Thyroid gland (tissue), 4 donors: ENCODE measurements at places on chromosomes 12 and 14. TPM values are rescaled to one million over a fixed set of nuclear protein-coding genes. Genes with fewer than 3 reads are reported as not detected.
A peak's percentile ranks its signal among the peaks of the same experiment; 100 is the strongest.

Gene KRT5
- not detected for total RNA-seq

Gene OVCH1
- total RNA-seq = 0.29 TPM

Gene LRRC43
- 11.4 TPM for total RNA-seq

Gene TCL1B
- total RNA-seq = not detected

Gene KITLG
- 8.9 TPM for total RNA-seq

Gene PUS1
- total RNA-seq = 10.9 TPM

Gene AQP2
- total RNA-seq = not detected

Gene LTBP2
- total RNA-seq = 162 TPM

Gene FERMT2
- 98.5 TPM for total RNA-seq

Gene RASSF3
- 9.1 TPM for total RNA-seq

Gene CCDC196
- not detected for total RNA-seq

Gene UTP20
- 11.6 TPM for total RNA-seq

Gene SIVA1
- total RNA-seq = 279 TPM

- peak; percentile 65 for DNase-seq
Measured at GRCh38 chr12:89574736-89575208, 48.9 kb upstream of the POC1B start.

GRCh38 chr12:121061831-121062230 lies 22.8 kb upstream of the OASL start:
- no peak for DNase-seq

DNA sequence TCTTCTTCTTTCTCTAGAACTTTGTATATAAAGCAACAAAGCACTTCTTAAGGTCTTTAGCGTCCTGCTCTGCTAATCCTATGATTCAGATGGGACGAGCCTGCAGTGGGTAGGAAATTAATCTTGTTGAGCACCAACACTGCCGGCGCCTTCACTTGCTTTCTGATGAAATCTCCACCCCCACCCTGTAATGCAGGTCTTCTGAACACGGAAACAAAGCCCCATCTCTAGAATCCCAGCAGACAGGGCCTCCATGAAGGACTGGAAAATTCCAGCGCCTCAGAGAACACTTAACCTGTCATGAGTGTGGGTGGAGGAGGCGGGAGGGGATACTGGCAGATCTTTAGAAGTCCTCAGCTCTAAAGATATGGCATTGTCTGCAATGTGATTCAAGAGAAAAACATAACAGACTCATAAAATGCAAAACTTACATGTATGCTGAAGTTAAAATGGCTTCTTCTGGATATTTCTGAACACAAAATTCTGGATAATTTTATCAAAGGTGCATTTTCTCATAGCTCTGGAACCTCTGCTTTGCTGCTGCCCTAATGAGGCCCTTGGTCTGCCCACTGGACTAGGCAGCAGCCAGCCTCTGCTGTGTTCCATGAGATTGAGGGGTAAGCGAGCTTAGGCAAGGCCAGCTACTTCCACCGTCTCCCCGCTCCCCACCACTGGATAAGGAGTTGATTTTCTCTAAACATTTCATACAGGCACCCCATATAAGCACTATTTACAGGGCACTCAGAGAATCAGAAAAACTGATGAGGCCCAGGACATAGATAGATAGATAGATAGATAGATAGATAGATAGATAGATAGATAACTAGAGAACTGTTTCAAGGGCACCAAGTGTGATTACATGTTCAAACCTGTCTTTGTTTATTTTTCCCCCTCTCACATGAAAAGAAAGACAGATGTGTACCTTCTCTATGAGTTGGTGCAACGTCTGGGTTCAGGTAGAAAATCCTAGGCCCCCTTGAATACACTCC lies 43.1 kb downstream of the ZFP36L1 start:
- peak; percentile 68 for DNase-seq

GRCh38 chr14:77375164-77375950 lies 1.5 kb downstream of the TMED8 start:
- DNase-seq = no peak

GRCh38 chr12:107369679-107370078 lies 276.3 kb upstream of the CRY1 start:
- no peak for DNase-seq

GRCh38 chr14:91835920-91836843 lies 31.2 kb downstream of the TC2N start:
- peak; percentile 95 for DNase-seq

GRCh38 chr12:92502417-92503028 lies 200.3 kb upstream of the PLEKHG7 start:
- DNase-seq = no peak

GRCh38 chr14:57847096-57847495 lies 18.8 kb downstream of the SLC35F4 start:
- no peak for DNase-seq

GRCh38 chr14:31297701-31298344 lies 90.2 kb upstream of the HECTD1 start:
- no peak for DNase-seq

GRCh38 chr12:26018926-26019325 lies 60.4 kb downstream of the RASSF8 start:
- no peak for DNase-seq

GRCh38 chr12:96743606-96744005 lies 163.5 kb upstream of the NEDD1 start:
- peak; percentile 40 for DNase-seq

DNA sequence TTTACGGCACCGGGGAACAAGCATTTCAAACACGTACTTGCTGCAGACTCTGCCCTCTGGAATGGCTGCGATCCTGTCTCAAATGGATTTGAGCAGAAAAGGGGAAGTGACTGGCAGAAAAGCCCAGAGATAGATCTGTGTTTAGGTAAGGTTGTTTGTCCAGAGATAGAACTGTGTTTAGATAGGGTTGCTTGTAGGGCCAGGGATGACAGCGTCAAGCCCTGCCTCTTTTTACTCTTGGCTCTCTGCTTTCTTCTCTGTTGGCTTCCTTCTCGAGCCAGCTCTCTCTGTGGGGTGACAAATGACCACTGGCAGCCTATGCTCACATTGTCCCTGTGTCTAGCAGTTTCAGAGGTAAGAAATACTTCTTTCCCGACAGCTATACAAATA lies 11.4 kb downstream of the DGLUCY start:
- DNase-seq = no peak

DNA sequence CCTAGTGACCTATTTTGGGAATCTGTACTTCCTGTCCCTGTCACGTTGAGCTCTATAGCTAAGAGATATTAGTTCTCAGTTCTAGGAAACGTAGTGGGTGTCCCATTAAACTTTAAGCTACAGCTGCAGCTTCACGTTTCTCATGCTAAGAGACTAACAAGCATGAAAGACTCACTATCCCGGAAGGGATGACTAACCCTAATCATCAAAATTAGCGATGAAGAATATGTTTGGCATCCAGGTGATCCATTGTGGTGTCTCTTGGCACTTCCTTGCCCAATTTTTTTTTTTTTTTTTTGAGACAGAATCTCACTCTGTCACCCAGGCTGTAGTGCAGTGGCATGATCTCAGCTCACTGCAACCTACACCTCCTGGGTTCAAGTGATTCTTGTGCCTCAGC lies 11.0 kb upstream of the LALBA start:
- DNase-seq = no peak

DNA sequence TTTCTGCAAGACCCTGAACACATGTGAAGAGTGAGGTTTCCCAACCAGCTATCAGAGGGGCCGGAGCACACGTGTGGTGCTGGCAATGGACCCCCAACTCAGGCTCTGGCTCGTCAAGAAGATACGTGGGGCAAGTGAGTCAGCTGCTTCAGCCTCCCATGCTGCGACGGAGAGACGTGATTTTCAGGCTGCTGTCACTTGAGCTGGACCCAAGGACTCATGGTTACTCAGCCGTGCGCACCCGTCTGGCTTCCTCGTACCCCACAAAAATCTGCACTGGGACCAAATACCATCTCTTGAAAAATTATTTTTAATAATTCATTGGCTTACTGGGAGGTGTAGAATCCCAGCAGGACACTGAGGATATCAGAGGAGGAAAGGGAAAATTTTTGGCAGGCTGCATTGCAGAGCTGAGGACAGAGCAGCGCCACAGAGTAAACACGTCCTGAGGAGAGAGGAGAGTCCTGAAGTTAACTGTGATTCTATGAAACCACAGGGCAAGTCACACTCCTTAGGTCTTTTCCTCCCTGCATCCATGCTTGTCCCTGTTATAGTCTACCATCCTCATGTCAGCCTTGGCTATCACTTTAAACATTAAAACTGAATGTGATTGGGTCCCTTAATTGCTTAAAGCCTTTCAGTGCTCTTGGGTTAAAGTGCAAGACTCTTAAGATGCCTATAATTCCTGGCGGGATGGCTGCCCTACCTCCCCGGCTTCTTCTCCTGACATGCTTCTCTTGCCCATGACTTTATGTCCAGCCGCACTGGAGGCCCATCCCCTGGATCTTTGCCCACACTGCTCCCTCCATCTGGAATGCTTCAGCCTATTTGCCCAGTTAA lies 95.3 kb upstream of the SLC35F4 start:
- peak; percentile 32 for DNase-seq

DNA sequence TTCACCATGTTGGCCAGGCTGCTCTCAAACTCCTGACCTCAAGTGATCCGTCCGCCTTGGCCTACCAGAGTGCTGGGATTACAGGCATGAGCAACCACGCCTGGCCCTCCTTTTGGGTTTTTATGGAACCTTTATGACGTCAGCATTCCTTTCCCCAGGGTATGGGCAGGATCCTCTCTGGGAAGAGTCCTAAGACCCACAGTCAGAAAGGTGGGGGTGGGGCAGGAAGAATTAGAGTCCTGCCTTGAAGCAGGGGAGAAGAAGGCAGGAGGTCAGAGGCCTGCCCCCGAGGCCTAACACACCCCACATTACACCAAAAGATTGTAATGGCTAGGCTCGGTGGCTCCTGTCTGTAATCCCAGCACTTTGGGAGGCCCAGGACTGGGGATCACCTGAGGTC lies 30.8 kb upstream of the CDK17 start:
- DNase-seq = no peak

GRCh38 chr14:104804481-104805325 lies 3.8 kb downstream of the ZBTB42 start:
- no peak for DNase-seq

- no peak for DNase-seq
Measured at GRCh38 chr12:108358580-108358965, 19.5 kb upstream of the CMKLR1 start.

DNA sequence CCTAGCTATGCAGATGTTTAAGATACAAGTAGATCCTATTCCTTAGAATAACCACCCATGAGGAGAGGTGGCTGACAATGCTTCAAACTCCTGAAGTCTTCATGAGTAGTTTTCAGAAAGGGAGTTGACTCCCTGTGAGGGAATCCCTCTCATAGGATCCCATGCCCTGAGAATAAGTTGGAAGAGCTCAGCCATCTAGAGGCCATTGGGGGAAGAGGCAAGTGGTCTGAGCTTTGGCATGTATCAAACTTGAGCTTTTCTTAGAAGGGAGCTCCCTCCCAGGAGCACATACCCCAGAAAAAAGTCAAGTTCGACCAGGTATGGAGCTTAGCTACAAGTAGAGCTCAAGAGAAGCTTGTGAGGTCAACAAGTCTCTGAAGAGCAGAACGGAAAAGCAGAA lies 165.7 kb upstream of the RBM19 start:
- DNase-seq = no peak

- no peak for DNase-seq
Measured at GRCh38 chr12:59134750-59135149, 214.4 kb upstream of the LRIG3 start.

DNA sequence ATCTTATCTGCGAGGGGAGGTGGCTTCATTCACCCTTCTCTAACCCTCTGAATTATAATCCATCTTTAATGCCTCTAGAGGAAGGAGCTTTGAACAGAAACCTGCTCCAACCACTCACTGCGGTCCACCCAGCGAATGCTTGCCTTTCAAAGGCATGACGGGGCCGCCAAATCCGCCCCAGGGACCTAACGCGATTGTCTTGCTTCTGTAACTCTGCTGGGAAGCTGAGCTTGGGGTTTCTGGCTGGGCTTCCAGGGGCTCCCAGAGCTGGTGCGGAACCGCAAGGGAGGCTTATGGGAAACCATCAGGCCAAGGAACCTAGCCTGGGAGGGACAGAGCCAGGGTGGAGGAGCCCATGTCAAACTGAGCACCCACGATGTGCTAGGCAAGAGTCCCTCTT lies 231.2 kb upstream of the LHX5 start:
- no peak for DNase-seq

DNA sequence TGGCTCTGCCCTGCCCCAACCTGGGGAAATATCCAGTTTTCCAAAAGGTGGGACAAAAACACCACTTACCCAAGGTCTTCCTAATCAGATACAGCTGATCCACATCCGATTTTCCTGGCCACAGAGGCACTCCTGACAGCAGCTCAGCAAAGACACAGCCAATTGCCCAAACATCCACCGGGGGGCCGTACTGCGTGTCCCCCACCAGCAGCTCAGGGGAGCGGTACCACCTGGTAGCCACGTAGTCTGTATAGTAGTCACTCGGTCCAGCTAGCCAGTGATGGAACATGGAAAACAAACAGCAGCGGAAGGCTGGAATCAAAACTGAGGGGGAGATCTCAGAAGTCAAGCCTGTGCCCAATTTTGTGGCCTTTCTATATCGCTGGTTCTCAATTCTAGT lies 28.8 kb downstream of the DMAC2L start:
- DNase-seq = no peak

- no peak for DNase-seq
Measured at GRCh38 chr12:112347581-112347982, 34.6 kb downstream of the HECTD4 start.

DNA sequence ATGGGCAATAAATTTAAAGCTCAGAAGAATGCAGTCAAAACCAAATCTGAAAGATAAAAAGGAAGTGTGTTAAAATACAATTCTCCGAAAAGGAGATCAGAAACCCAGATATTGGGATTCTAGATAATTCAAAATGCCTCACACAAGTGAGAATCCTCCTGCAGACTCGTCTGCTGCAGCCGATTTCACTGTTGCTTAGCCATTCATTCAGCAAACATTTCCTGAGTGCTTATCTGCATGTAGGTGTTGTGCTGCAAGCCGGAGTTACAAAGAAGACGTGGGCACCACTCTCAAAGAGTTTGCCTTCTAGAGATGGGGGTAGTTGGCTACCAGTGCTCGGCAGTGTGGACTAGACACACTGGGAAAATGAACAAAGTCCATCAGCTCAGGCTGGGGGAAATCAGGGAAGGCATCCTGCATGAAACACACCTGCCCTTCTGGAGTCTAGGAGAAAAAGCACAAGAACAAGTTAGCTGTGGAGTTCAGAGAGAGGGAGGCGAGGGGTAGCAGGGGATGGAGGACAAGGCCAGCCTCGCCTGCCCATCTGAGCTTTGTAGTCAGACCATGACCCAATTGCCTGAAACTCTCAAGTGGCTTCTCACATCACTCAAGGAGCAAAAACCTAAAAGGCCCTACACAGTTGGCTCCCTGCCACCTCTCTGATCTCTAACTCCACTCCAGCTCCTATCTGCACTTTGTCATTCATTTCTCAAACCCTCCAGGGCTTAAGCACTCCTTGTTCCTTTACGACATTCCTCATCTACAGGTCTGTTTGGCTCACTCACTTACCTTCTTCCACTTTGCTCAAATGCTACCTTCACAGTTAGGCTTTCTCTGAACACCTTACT lies 310.0 kb upstream of the DDHD1 start:
- peak; percentile 87 for DNase-seq
